NCI-H1694 treated with DMSO at 0.1 percent for 48 hours (cell line): ENCODE measurements at places on chromosomes 7 and 10.

GRCh38 chr10:132005147-132005546, 23.4 kb upstream of the BNIP3 start:
- no peak for DNase-seq

GRCh38 chr10:19333631-19334030, 285.0 kb downstream of the MALRD1 start:
- DNase-seq = no peak

GRCh38 chr10:124830445-124830844, 28.8 kb downstream of the ABRAXAS2 start:
- DNase-seq = no peak

- no peak for DNase-seq
Measured at GRCh38 chr10:87844837-87845623, 18.3 kb downstream of the KLLN start.

DNA sequence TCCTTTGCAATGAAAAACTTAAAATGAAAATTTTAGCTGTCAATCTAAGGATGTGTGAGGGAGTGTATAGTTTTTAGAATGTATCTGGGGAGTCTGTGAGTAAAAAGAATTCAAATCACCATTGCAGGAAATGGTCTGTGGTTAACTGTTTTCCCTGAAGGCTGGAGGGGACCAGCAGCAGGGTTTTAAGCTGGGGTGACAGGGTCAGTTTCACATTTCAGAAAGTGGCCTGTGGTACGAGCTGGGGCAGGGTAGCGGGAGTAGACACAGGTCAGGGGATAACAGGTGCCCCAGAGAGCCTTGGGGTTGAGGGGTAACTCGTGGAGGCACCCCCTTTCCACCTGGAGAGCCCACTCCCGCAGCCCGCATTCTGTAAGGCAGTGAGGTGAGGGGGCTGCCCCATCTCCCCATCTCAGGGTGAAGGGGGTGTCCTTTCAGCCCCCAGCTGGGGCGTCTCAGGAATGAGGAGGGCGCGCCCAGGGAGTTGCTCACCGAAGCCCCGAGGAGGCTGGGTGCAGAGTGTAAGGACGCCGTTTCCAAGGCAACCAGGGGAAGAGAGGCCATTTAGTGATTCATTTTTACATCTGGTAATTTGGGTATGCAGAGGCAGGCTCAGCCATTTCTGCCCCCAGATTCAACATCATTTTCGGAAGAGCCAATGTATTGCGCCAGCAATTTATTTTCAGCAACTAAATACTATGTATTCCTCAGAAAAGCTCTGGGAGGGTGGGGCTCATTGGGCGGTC, 168.9 kb downstream of the SLIT1 start:
- DNase-seq = no peak

DNA sequence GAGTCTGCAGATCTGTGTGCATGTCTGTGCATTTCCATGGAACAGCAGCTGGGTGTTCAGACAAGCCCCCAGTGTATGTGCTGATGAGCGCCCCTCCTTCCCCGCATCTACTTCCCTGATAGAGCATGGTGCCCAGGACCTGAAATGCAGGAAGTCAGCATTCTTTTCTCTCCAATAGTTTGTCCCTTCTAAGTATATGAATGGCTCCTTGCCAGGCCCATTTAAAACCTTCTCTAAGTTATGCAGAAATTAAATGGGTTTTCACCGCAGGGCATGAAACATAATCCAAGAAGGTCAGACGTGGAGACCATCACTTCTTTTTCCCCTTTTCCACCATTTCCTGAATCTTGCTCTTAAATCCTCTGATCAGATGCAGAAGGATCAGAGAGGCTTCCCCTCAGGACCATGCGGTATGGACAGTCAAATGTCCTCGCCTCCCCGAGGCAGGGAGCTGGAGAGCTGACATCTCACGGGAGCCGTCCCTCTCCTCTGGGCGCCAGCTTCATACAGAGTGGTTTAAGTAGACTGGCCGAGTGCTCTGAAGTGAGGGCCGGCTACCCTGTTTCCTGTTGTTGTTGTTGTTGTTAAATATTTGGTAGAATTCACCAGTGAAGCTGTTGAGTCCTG, 155.3 kb downstream of the C10orf105 start:
- DNase-seq = no peak

GRCh38 chr7:121371367-121371766, 24.7 kb downstream of the FAM3C start:
- no peak for DNase-seq

- DNase-seq = no peak
Measured at GRCh38 chr10:10967029-10967428, 50.6 kb upstream of the CELF2 start.

GRCh38 chr7:33824911-33825459, 80.4 kb upstream of the BMPER start:
- DNase-seq = no peak

GRCh38 chr10:106513352-106513771, 651.1 kb downstream of the SORCS1 start:
- no peak for DNase-seq

DNA sequence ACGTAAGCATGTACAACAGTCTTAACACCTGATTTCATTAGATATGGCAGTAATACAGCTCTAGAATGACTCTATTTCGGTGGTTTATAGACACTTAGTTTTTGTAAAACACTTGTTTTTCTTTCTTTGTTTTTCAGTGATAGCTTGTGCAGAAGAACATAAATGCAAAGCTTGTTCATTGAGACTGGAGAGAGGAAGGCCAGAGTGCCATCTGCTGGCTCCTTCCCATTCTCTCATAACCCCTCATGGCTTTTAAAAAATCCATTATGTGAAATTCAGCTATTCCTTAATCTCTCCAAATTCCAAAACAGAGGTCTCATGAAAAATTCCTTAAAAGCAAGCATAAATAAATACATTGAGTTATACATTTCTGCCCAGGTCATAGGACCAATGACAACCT, 76.3 kb downstream of the CACNB2 start:
- DNase-seq = no peak
